ENCODE measurements at places on chromosomes 3 and 15.

DNA sequence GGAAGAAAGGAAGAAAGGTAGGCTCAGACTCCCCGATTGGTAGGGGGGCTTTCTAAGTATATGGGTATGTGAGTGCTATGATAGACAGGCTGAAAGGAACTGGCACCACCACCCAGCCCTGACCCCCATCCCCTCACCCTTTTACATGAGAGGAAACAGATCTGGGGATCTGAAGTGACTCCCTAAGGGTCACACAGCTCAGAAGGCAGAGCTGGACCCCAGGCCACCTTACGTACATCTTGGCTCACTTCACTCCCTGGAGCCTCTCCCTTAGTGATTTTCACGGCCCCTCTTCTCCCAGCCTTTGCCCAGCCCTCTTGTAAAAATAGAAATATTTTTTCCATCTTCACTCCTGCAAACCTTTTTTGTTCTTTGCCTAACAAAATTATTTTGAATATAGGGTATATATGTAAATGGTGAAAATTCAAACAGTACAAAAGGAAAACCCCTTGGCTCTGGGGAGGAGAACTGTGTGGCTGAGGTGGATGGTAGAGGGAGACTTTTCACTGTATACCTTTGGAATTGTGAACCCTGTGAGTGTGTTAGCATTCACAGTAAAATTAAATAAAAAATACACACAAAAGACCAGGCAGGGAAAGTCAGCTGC lies 34.8 kb upstream of the POLG start:
- no peak for DNase-seq

GRCh38 chr3:108292905-108293328 lies 3.4 kb upstream of the HHLA2 start:
- no peak for DNase-seq

- peak; percentile 28 for DNase-seq
These were observed 16.0 kb downstream of the HDAC11 start for GRCh38 chr3:13495921-13496723.

GRCh38 chr15:25689592-25689991 lies 173.5 kb downstream of the ATP10A start:
- no peak for DNase-seq

DNA sequence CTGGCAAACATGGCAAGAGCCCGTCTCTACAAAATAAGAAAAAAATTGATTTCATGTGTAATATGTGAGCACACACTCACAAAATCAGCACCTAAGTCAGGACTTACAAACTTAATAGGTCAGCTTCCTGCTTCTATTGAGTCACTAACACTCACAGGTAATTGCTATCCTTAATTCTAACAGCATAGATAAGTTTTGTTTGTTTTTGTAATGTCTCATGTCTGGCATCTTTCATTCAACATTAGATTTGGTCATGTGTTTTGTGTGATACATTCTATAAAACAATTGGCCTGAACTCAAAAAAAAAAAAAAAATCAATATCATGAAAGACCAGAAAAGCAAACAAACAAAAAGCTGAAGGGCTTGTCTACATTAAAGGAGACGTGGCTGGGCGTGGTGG lies 564.7 kb downstream of the AGBL1 start:
- DNase-seq, result no peak

DNA sequence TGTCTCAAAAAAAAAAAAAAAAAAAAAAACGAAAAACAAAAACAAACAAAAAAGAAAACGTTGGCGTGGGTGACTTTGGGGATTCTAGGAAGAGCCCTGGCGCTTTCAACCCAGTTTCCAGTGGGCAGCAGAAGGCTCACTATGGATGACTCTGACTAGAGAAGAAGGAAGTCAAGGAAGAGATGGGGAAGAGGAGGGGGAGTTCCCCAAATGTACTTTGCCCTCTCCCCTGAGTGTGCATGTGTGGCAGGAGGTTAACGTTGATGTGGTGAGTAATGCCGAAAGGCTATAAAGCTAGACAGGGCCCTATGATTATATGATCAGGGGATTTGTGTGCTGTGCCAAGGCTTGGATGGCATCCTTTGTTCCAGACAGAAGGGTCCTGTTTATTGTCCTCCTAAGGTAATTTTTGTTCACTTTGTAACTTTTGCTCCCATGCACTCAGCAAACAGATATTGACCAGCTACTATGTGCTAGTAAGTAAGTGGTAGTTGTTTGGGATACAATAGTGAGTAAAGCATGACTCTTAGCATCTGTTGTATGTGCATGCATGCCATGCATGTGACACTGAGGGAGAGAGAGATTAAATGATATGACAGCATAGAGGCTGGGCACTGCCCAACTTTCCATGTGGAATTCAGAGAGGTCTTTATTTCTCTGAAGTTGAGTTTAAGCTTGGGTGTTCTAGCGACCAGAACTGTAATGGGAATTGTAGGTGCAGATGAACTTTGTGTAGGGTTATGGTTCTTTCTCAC lies 750 bp upstream of the HHLA2 start:
- no peak for DNase-seq

DNA sequence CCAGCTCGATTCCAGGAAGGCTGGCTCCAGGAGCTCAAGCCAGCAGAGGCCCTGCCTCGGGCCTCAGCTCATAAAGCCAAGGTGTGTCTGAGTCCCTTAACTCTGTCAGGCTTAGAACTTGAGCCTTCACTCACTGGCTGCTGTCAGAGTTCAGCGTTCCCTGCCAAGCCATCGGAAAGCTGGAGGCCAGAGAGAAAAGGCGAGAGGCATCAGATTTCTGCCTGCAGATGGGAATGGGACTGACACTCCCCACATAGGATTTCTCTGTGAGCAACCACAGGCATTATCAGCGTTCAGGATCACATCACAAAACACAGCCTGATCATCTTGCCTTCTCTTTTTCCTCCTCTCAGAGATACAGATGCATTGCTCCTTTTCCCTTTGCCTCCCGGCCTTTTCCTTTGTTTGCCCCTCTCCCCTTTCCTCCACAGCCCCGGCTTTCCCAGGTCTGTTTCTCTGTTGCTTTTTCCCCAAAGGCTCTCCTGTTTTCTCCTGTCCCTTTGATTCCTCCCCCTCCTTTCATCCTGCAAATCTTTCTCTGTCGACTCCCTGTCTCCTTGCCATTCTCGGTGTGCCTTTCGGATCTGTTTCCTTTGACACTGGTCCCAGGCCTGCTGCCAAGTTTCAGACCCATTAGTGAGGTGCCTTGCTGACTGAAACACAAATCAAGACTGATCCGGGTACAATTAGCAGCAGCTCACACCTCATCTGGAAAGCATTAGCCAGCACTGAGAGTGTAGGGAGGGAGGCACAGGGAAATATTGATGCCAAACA lies 44.5 kb upstream of the BOC start:
- no peak for DNase-seq

DNA sequence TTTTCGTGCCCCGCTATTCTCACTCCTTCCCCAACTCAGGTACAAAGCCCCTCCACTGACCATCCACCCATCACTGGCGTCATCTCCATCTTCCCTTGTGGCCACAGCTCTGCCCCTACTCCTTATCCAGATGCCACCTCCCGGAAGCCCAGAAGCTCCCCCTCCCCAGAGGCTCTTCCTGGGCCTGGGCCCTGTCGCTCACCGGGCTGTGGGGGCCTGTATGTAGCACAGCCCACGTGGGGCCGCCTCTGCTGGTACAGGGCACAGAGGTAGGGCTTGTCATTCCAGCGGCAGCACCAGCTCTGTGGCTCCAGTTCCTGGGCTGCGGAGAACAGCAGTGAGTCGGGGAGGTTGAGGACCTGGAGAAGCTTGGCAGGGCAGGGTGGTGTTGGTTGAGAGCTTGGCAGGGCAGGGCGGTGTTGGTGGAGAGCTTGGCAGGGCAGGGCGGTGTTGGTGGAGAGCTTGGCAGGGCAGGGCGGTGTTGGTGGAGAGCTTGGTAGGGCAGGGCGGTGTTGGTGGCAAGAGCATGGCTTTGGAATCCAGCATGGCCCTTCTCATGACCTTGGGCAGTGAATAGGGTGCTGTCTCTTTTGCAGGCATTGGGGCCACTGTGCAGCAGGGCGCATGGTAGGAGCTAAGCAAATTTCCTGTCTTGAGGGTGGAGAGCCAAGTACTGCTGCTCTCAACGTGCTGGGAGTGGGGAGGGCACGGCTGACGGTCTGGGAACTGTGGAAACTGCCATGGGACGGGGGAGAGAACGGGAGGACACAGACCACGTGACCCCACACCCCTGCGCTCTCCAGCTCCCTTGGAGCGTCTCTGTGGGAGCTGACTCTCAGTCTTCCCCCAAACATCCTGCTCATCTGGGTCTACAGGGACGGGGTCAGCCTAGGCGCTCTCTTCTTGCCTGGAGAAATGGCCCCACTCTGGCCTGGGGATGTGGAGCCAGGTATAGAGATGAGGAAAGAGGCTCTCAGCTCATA lies 43.4 kb downstream of the MUC20 start:
- DNase-seq, result no peak

GRCh38 chr3:110789315-110789714 lies 282.3 kb upstream of the NECTIN3 start:
- DNase-seq, result no peak

DNA sequence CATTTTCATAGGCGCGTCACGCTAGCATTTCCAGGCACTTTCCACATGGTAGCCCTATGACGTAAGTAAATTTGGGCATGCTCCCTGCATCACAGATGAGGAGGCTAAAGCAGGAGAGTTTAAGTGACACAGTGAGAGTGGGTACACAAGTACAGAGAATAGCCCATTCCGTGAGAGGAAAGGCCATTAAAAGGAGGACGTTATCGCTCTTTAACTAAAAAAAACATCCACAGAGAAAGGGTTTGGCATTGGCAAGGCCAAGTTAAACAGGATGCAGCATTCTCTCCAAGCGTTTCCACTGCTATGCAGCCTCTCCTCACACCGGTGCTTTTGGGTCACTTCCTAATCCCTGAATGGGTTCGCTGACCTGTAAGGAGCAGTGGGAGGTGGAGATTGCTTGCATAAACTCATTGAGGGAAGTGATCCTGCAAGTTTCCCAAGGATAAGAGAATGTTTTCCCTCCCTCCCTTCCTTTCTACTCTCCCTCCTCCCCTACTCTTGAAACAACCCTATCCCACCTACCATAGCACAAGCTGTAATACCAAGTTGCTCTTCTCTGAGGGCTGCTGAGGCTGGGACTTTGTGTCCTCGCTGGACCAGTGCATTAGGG lies 147.7 kb downstream of the VGLL4 start:
- no peak for DNase-seq

- DNase-seq, result no peak
These were observed 20.8 kb downstream of the FAM174B start for GRCh38 chr15:92634671-92635201.

DNA sequence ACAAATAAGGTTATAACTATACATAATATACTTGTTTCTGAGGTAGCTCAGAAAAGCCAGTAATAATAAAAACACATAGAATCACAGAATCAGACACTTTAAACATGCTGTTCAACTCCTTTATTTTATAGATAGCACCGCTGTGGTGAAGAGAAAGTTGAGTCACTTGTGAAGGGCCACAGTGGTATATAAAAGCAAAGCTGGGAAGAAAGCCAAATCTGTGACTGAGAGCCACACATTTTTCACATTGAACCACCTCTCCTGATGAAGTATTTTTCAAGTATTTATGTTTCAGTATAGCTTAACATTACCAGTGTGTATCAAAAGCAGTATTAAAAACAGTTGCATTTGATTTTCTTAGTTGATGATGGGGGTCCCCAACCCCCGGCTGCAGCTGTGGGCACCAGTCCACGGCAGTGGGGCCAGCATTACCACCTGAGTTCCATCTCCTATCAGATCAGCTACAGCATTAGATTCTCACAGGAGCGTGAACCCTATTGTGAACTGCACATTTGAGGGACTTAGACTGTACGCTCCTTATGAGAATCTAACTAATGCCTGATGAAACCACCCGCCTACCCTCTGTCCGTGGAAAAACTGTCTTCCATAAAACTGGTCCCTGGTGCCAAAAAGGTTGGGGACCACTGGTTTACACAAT lies 46.2 kb downstream of the TBL1XR1 start:
- no peak for DNase-seq

- DNase-seq, result no peak
These were observed 156.6 kb downstream of the MCTP2 start for GRCh38 chr15:94387849-94388441.

Data from activated T-helper 1 cell treated with anti-CD3 and anti-CD28 coated beads, Interleukin-2, amount 50 U/mL, for 16 hours (primary cell).